ENCODE measurements at places on chromosomes 6 and 20. TPM values are rescaled to one million over a fixed set of nuclear protein-coding genes. Genes with fewer than 3 reads are reported as not detected.

GRCh38 chr20:47191074-47191673, 165.3 kb downstream of the ZMYND8 start:
- no peak for DNase-seq

- no peak for DNase-seq
Measured at GRCh38 chr20:36519012-36519719, 22.2 kb upstream of the MYL9 start.

DNA sequence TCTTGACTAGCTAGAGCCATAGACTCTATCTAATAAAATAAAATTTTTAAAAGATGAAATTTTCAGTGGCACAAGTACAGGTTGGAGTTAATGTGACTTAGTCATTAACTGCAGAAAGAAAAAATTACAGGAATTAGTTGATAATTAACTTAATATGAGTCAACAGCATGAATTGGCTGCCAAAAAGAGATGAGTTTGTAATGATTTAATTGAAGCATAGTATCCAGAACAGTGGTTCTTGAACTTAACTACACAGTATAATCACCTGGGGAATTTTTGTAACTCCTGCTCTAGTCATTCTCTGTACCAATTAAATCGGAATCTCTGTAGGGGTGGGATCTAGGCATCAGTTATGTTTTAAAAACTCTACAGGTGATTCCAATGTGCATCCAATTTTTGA, 46.3 kb upstream of the HMGN3 start:
- DNase-seq = no peak

- DNase-seq = no peak
Measured at GRCh38 chr20:48789781-48790472, 37.9 kb downstream of the PREX1 start.

GRCh38 chr6:105769987-105770386, 316.1 kb upstream of the PRDM1 start:
- DNase-seq = no peak

SLC26A8 gene
- polyA plus RNA-seq = 0.22 TPM

PRELID3B gene
- 47.0 TPM for polyA plus RNA-seq

ADGB gene
- not detected for polyA plus RNA-seq

TMEM14B gene
- 69.0 TPM for polyA plus RNA-seq

C20orf202 gene
- polyA plus RNA-seq = 0.39 TPM

GPR31 gene
- not detected for polyA plus RNA-seq
